ENCODE measurements at places on chromosomes 1 and 21.

DNA sequence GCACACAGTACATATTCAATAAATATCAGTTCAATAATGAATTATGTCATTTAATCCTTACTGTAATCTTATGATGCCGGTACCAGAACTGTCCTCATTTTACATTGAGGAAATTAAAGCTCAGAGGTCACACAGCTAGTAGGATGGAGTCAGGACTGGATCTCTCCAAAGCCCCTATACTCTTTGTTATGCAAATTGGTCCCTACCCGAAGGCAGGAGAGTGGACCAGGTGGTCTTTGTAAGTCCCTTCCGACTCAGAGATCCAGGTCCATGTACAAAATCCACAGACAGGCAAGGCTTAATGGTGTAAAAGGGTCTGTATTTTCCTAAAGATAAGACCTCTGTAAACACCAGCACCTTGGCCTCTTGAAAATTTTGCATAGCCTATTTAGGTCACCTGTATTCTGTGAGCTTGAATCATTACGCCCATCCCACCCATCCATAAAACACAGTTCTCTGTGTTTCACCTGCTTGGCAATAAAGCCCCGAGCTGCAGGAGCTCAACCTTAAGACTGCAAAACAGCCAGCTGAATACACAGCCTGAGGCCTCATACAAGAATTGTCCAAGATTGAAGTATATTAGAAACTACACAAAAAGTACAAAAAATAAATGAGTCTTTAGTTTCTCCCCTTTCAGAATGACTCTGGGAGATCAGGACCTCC, 41.7 kb downstream of the PLXNA2 start:
- DNase-seq: no peak

DNA sequence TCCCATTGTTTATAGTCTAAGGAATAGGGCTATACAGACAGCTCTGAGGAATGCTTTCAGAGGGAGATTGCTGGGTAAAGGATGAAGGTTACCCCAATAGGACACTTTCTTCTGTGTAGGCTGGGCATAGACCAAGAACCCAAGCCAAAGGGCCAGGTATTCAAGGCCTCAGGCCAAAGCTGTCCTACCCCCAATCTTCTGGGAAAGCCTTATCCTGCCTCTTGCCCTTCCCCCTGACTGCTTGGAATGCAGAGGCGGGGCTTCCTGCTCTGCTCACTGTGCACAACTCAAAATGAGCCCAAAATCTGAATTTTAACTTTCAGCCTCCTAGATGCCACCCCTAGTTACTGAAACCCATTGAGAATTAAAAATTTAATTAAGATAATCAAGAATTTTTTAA, 2.2 kb downstream of the OR10Z1 start:
- no peak for DNase-seq

DNA sequence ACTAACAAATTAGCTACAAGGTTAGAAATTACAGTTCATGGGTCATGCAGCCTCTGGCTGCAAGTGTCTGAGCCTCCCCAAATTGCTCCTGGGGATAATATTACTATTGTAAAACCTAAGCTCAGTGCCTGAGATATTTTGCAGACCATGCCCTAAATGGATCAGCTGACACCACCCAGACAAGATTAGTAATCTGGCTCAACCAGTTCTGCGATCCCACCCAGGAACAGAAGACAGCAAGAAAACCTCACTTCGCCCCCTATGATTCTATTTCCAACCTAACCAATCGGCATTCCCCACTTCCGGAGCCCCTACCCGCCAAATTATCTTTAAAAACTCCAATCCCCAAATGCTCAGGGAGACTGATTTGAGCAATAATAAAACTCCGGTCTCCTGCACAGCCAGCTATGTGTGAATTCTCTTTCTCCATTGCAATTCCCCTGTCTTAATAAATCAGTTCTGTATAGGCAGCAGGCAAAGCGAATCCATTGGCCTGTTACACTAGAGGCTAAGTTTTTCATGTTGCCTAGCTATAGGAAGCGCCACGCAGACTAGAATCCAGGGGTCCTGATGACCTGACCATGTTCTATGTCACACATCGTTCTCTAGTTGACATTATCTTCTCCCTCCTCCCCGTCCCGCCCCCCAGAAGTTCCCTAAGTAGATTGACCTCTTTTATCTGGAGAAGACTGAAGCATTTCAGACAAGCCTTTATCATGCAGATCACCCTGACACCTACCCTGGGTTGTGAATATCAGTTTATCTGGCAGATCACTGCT, 22.4 kb upstream of the ZFYVE9 start:
- no peak for DNase-seq

GRCh38 chr1:40014253-40014706, 26.2 kb upstream of the CAP1 start:
- DNase-seq: no peak

DNA sequence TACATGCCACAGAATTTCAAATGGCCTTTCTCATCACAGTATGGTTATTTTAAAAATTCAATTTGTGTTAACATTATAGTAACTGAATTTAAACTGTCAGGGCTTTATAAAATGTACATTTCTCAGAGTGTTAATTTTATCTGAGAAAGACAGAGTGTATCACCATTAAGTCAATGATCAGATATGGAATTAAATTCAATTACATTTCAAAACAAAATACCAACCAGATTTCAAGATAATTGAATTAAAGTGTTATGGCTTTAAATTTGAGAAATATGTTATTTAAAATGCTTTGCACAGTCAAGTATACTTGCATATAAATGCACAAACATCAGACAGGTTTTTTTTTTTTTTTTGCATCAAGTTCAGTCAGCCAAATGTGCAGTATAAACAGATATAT, 1574.4 kb downstream of the BRINP3 start:
- no peak for DNase-seq

GRCh38 chr1:100735244-100735643, 15.7 kb downstream of the VCAM1 start:
- no peak for DNase-seq
